NK-92 treated with Interleukin-12 subunit alpha and Interleukin-12 subunit beta, amount 100 ng/mL, for 24 hours (cell line): ENCODE measurements at places on chromosomes 12 and 14.

DNA sequence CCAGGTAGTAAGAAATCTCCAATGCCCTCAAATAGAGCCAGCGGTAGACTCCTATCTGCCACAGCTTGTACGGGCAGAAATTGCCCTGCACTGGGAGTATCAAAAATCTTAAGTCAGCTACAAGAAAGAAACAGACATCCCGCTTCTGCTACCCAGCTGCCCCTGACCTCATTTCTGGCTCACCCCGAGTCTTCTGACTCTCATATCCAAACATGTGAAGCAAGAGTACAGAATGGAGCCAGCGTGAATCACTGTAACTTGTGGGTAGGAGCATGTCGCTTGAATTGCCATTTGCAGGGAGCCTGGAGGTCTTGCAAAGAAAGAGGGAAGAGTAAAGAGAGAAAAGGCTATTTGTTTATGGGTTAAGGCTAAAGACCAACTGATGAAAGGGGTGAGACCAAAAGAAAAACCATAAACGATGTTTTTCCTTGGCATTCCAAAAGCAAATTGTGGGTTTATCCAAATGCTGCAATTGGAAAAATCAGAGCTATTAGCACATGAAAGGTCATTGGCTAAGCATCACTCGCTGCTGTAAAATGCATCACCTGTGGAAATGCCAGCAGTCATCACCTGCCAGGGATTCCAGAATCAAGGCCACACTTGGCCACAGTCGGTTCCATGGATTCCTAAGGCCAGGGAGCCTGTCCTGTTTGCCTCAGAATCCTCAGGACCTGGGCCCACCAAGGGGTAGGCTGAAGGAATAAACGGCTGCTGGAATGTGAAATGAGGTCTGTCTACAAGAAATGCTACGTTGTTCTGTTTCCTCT lies 86.6 kb downstream of the FOXN3 start:
- no peak for DNase-seq

GRCh38 chr14:100222224-100223093 lies 16.5 kb upstream of the YY1 start:
- no peak for DNase-seq

DNA sequence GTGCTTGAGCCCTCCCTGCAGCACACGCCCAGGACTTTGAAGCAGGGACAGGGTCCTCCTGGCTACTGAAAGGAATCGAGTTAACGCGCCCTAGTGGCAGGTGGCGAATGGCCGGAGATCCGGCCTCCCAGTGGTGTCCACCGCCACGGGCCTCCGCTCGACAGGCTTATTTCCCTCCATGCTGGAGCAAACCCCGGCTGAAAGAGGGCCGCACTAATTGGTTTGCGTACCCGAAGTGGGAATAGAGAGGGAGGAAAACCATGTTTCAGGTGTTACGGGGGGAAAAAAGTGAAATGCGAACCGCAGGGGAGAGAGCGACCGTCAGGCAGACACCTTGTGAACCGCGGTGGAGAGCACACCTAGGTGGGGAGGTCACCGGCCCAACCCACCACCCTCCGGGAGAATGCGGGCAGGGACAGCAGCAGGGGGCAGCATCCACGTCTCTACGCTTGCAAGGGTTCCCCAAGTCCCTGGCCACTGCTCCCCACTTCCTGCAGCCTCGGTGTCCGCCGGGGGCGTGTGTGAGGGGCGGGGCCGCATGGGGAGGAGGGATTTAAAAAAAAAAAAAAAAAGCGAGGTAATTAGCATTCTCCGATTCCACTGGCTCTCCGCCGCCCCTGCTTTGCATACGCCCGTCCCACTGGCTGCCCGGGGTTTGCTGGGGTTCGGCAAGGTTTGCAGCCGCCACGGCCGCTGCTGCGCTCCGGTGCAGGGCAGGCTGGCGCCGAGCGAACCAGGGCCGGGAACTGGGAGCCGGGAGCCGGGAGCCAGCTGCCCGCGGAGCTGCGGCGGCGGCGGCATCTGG lies 224.6 kb upstream of the CRY1 start:
- DNase-seq = no peak

DNA sequence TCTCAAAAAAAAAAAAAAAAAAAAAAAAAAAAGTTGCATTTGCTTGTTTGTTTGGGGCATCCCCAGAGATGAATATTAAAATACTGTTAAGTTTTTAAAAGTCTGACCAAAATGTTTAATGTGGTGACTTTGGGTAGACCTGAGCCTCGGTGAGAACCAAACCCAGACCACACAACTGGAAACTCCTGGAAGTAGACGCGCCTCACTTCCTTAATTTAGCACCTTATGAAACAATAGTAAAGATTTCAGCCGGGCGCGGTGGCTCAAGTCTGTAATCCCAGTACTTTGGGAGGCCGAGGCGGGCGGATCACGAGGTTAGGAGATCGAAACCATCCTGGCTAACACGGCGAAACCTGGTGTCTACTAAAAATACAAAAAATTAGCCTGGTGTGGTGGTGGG lies 9.3 kb downstream of the NFKBIA start:
- DNase-seq = no peak

- DNase-seq = no peak
Measured at GRCh38 chr12:24398605-24399004, 449.1 kb upstream of the SOX5 start.

- DNase-seq = no peak
Measured at GRCh38 chr14:100644784-100645183, 57.6 kb upstream of the BEGAIN start.

DNA sequence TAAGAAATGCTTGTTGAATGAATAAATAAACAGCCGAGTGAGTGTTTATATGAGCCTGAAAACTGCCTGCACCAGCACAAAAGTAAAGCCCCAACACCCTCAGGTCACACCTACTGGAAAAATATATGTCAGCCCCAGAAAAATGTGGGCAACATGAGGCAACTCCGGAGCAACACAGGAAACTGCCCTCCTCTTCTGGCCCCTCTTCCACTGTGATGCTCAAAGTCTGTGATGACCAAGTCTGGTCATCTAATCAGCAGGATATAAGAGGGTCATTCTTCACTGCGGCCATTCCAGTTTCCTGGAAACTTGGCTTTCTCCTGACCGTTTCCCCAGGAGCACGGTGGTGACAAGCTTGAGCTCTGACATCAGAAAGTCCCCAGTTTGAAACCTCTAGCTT lies 159.6 kb upstream of the PZP start:
- DNase-seq = no peak

DNA sequence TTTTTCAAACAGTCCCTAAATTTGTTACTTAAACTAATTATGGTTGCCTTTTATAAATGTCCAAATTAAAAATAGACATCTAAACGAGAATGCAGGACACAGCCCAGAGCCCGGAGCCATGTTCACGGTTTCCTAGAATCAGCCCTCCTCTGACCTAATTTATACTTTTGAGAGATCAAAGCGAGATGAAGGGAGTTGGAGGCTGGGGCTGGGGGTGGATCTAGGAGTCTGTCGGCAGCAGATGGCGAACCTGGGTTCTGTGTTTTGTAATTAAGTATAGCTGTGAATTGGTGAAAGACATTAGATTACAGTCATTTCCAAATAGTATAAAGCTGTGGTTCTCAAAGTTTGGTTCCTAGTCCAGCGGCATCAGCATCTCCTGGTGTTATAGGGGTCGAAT lies 210.1 kb downstream of the SLC41A2 start:
- no peak for DNase-seq
